ENCODE measurements at places on chromosomes 11 and 22.

DNA sequence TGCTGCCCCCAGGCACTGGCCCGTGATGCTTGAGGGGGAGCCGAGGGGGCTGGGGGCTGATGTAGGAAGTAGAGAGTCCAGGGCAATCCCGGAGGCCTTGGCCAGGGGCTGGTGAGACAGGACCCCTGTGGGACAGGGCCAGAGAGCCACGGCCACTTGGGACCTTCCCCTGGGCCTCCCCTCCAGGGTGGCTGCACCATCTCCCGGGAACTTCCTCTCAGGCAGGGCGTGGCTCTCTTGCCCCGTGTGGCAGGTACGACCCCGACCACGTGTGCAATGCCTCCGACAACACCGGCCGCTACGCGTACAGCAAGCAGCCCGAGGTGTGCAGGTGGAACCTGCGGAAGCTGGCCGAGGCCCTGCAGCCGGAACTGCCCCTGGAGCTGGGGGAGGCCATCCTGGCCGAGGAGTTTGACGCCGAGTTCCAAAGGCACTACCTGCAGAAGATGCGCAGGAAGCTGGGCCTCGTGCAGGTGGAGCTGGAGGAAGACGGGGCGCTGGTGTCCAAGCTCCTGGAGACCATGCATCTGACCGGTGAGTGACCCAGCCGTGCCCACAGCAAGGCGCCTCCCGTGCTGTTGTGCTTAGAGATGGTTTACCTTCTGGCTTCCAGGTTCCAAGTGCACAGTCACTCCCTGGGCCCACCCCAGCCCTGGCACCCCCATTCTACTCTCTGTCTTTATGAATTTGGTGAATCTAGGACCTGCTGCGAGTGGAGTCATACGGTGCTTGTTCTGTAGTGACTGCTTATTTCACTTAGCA, 9.7 kb downstream of the SELENOO start:
- no peak for DNase-seq

- no peak for DNase-seq
Observed at GRCh38 chr11:46393231-46393616, 1.6 kb upstream of the CHRM4 start.

DNA sequence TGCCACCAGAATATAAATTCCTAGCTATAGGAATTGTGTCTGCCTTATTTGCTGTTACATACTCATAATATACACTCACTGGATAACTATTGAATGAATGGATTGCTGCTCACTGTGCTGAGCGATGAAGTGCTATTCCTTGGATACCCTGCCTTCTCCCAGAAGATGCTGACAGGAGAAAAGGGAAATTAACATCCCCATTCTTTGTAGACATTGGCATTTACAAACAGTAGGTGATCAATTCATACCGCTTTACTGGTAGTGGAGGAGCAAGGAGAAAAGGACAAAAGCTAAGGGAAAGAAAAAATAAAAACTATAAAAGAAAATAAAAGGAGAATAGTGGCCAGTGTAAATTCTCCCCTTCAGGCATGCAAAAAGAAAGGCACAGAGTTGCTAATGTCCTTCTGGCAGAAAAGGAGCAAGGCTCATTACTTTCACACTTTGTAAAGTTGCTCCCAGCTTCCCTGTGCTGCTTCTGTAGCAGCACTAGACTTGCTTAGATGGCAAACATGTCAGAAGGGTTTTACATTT, 183.0 kb downstream of the LUZP2 start:
- DNase-seq = no peak

GRCh38 chr22:35330258-35330861, 30.7 kb downstream of the TOM1 start:
- DNase-seq = peak; percentile 64

- DNase-seq = no peak
Observed at GRCh38 chr11:133070021-133070713, 462.1 kb downstream of the OPCML start.

DNA sequence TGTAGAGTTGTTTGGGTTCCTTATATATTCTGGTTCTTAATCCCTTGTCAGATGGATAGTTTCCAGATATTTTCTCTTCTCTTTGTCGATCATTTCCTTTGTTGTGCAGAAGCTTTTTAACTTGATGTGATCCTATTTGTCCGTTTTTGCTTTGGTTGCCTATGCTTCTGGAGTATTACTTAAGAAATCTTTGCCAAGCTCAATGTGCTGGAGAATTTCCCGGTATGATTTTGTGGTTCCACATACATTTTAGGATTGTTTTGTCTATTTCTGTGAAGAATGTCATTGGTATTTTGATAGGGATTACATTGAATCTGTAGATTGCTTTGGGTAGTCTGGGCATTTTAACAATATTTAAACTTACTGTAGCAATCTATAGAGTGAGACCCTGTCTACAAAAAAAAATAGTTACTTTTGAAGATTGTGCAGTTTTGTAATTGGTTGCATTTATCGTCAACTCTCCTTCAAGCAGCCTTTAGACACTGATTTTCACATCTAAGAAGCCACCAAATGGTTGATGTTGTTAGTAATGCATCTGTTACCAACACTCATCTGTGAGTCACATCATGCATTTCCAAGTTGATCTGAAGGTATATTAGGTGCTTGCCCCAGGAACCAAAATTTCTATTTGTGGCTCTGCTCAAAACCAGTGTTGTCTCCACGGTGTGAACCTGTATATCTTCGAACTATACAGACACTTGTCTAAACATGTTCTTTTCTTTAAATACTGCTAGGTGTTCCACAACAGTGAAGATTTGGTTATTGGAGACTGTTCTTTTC, 21.4 kb downstream of the XRCC6 start:
- no peak for DNase-seq

GRCh38 chr11:130511765-130512164, 63.3 kb downstream of the ADAMTS15 start:
- no peak for DNase-seq

DNA sequence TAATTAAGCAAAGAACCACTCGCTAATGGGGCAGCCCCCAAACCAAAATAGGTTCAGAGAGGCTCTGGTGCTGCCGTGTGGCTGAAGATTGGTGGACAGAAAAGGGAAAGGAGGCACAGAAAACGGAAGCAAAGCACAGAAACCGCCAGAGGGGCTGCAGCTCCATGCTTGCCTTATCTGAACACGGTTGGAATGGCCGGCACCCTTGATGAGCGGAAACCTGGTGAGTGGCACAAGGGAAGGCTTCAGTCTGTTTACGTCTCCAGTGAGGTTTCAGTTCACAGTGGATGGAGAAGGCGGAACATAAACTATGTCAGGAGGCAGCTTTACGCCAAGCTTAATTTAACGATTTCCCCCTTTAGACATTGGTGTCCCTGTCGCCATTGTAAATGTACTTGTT, 5.2 kb upstream of the PRR33 start:
- no peak for DNase-seq

- no peak for DNase-seq
Observed at GRCh38 chr22:27122574-27122973, 465.2 kb downstream of the MIAT start.

DNA sequence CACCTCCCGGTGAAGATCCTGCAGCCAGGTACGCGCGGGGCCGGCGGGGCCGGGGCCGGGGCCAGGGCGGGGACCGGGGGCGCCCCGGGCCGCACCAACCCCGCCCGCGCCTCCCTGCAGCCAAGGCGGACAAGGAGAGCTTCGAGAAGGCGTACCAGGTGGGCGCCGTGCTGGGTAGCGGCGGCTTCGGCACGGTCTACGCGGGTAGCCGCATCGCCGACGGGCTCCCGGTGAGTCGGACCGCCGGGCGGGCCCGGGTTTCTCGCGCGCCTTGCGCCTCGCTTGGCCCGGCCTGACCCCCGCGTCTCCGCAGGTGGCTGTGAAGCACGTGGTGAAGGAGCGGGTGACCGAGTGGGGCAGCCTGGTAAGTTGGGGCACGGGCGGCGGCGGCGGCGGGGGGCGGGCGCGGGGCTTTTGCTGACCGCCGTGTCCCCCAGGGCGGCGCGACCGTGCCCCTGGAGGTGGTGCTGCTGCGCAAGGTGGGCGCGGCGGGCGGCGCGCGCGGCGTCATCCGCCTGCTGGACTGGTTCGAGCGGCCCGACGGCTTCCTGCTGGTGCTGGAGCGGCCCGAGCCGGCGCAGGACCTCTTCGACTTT, 531 bp downstream of the PIM3 start:
- peak; percentile 46 for DNase-seq

GRCh38 chr11:6660712-6661111, 5.1 kb upstream of the DCHS1 start:
- DNase-seq = no peak

DNA sequence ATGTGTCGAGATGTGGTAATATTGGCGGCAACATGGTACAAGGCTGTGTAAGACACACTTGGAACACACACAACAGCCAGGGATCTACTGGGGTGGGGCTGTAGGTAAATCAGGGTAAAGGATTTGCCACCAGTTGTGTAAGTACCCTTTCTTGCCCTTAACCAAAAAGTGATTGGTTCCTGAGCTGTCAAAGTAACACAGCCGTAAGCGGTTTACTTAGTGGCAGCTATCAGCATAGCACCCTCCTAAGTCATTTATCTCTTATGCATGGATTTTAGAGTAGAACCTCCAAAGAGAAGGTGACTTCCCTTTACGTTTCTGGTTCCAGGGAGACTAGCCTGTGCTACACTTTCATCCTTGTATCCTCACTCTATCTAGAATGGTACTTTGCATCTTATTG, 57.2 kb downstream of the SPECC1L start:
- DNase-seq = no peak

DNA sequence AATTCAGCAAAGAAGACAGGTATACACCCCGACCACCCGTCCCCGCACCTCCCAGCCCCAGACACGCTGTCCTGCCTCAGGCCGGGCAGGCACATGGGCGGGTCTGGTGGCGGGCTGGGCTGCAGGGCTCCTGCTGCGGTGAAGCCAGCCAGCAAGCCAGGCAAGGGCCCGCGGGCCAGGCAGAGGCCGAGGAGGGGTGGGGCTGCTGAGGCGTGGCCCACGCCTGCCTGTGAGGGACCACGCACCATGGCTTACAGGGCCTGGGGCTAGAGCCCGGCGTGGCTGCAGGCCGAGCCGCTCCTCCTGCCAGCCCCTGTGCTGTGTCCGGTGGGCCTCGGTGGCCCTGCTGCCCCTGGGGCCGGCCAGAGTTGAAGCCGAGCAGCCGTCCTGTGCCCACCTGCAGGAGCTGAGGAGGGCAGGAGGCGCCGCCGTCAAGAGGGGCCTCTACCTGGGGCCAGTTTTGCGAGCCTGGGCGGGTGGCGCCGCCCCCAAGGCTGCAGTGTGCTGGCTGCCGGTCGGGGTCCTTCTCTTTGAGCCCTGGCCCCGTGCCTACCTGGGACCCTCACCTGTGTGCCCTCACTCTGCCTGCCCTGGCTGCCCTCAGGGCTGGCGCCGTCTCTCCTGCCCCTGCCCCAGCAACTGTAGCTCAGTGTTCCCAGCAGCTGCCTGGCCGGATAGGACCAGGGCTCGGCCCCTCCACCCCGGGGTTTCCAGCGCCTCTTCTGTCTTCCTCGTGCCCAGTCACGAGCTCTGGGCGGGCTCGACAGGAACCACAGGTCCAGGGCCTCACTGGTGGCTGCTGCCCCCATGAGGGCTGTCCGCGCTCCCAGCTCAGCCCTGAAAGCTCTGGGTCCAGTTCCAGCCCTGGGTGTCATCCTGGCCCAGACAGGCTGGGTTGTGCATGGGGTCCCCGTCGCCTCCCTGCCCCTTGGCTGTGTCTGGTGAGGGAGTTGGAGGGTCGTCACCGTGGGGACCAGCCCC, 38.4 kb downstream of the MOB2 start:
- no peak for DNase-seq

DNA sequence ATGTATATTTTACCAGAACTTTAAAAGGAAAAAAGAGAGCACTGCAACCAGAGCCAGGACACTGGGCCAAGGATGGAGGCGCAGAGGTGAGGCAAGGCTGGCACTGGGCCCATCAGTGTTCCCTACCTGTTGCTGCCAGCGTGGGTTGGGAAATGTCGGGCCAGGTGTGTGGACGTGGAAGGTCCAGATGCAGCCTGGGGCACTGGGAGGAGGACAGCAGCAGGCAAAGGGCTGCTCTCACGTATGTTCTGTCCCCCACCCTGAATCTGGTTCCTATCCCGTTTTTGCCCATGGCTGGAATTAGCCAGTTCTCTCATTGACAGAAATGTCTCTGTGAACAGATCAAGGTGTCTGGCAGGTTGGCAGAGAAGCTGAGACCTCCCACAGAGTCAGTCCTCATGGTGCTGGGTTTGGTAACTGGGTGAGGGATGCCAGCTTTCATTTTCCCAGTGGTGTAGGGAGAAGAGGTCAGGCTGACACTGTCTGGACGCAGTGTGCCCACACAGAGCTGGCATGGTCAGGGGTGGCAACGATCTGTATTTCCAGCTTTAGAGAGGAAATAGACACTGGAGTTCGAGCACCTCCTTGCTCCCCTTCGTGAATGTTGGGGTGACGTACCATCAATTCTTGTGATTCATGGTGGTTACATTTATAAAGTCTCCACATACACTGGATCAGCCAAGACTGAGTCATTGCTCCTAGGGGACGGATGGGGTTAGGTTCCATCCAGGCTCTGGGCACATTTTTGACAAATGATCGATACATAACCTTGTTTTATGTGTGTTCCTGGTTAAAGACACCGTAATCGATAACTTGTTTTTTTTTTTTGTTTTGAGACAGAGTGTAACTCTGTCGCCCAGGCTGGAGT, 4.3 kb upstream of the PNPLA3 start:
- DNase-seq = no peak

DNA sequence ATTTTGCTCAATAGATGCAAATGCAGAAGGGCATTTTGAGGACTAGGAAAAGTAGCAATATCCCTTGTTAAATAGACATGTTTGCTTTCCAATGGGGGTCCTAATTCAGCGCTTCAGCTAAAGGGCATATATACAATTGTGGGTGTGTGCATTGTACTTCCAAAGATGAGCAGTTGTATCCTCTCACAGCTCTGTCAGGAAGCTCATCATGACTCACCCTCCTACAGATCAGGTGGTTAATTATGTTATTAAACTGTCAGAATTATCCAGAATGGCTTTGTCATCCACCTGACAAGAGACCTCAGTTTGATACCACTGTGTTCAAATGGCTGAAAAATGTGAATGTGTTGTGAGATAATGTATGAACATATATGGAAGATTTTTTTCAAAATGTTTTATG, 252.2 kb upstream of the MTNR1B start:
- no peak for DNase-seq

DNA sequence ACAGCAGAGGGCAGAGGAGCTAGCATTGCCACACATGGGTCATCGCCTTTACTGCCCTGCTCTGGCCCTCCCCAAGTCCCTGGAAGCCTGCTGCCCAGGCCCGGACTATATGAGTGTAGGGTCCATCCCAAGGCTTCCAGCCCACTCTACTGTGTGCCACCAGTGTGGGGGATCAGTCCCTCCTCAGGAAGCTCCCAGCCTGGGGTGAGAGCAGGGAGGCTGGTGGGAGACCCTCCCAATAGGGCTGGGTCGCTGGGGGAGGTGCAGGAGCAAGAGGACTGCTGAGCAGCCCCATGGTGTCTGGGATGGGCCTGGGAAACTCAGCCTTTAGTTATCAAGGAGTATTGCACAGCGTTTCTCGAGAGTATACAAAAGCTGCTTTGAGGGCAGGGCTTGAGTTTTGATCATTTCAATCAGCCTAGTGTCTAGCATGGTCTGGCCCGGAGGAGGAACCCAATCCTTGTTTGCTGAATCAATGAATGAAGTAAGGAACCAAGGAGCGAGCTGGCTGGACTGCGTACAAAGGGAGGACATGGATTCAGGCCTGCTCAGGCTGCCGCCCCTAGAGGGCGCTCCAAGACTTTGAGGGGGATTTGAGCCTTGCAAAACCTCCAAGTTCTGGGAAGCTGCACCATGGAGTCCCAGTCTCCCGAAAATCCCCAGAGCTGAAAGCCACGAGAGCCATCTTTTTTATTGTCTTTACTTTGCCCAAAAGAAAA, 89.0 kb upstream of the PARVA start:
- DNase-seq = peak; percentile 46

GRCh38 chr11:130518164-130518680, 69.8 kb downstream of the ADAMTS15 start:
- no peak for DNase-seq
